Stimulated activated CD4-positive, alpha-beta T cell treated with anti-CD3 and anti-CD28 coated beads, Interleukin-1b, Interleukin-23, amount 100 ng/mL, for 48 hours (primary cell): ENCODE measurements at places on chromosomes 3 and 15.

GRCh38 chr15:29270169-29270955, 740 bp upstream of the NSMCE3 start:
- DNase-seq: no peak

GRCh38 chr15:98914626-98915025, 93.0 kb downstream of the PGPEP1L start:
- no peak for DNase-seq

- DNase-seq: peak; percentile 74
Measured at GRCh38 chr3:30643763-30644462, 37.5 kb downstream of the TGFBR2 start.

DNA sequence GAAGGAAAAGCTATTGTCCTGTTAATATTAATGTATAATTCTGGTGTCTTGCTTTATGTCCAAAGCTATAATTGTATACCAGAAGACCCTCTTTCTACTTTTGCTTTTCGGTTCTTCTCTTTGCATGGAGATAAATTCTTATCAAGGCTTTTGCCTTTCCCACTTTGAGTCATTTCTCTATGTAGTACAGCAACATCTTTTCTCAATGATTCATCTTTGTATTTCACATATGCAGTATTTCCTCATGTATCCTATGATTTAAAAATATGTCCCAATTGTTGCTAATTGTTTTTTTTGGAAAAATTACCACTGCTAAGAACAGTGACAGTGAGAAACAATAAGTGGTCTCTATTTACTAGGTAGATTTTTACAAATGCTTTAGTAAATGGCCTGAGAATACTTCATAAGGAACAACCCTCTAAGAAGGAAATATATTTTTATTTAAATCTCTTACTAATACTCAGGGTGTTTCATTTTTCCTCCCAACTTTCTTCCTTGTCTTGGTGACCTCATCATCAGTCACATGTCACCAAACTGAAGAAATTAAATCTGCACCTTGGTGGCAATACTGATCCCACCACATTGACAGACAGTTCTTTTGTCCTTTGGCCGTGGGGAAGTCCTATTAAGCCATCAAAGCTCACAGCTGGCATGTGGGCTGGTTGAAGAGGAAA, 290.6 kb downstream of the SATB1 start:
- no peak for DNase-seq

GRCh38 chr3:169362868-169363267, 300.6 kb downstream of the MECOM start:
- no peak for DNase-seq

DNA sequence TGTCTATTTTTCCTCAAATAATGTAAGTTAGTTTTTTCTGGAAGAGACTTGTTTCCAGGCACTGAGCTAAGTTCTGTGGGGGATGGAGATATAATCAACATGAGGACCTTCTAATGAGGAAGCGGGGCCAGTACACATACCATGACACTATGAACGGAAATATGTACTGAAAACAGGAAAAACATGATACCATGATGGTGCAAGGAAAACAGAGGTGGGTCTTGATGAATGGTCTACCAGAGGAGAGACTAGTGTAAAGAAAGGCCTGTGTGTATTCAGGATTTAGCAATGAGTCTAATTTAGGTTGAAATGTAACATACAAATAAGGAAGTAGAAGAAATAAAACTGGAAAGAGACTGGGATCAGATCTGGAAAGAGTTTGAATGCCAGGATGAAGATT, 38.9 kb upstream of the TPRG1 start:
- DNase-seq: no peak

- DNase-seq: no peak
Measured at GRCh38 chr3:159252772-159253384, 451.0 kb downstream of the MFSD1 start.

DNA sequence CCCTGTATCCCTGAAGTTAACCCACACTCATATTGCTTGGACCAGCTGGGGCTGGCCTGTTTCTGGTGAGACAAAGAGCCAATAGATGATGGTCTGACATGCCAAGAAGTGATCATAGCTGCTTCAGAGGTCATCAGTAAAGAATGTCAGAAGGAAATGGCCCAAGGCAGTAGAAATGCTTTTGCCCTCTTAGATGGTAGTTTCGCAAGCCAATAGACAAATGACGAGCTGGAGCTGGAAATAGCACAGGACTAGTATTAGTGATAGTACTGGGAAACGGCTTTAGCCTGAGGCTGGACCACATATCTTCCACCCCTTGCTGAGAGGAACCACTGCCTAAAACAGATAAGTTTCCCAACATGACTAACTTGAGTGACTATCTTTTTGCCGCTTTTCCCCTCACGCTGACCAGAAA, 176.1 kb upstream of the THBS1 start:
- no peak for DNase-seq

- DNase-seq: no peak
Measured at GRCh38 chr3:134344560-134344959, 29.7 kb downstream of the AMOTL2 start.

DNA sequence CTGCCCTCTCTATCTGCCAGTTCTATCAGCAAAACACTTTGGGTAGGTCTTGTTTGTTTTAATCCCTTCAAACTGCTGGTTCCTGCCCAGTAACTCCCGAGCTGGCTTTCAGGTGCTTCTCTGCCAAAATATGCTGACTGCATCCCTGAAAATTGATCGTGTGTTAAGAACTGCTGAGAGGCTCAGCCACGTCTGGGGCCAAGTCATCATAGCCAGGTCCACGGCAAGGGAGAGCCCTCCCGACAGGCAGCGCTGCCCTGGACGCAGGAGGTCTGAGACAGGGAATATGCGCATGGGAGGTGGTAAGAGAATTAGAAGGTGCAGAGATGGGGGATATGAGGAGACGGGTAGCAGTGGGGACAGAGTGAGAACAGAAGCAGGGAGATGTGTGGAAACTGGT, 179.7 kb upstream of the TOPAZ1 start:
- no peak for DNase-seq

DNA sequence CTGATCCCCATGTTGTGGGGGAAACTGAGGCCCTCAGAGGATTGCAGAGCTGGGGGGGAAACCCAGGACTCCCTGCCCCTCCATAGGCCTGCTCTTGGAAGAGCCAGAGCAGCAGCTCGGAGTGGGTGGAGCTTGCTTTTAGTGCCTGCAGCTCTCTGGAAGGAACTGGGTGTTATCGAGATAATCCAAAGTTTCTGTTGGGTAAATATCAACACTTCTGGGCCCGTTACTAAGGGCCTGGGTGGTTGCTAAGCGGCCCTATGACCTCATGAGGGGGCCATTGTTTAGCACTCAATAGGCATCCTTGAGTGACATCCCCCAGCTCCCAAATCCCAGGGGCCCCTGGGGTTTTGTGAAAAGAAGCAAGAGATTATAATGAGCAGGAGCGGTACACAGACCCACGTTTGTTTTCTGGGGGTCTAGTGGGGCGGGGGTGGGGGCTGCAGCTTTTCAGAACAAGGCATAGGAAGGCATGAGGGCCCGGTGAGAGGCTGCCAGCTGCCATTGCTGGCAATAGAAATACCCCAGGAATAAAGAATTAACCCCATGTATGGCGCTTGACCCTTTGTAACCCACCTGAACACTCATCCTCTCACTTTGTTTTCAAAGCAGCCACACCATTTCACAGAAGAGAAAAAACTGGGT, 48.3 kb upstream of the ATP2B2 start:
- no peak for DNase-seq

- DNase-seq: peak; percentile 68
Measured at GRCh38 chr15:44712346-44713005, 1.2 kb downstream of the B2M start.

DNA sequence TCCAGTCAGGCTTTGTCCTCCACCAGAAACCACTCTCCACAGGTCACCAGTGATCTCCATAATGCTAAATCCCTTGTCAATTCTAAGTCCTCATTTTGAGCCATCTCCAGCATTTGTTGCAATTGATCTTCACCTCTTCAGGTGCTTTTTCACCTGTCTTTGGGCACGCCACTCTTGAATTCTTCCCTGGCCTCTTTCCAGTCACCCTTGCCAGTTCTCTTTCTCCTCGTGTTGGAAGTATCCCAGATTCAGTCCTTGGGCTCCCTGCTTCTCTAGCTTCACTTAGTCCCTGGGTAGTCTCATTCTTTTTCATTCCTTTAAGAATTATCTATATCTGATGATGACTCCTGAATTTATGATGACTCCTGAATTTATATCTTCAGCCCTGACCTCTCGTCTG, 37.5 kb downstream of the MAPK6 start:
- DNase-seq: no peak

- DNase-seq: no peak
Measured at GRCh38 chr3:108008931-108009639, 81.7 kb downstream of the CD47 start.

- no peak for DNase-seq
Measured at GRCh38 chr3:72782521-72782920, 65.7 kb downstream of the SHQ1 start.

DNA sequence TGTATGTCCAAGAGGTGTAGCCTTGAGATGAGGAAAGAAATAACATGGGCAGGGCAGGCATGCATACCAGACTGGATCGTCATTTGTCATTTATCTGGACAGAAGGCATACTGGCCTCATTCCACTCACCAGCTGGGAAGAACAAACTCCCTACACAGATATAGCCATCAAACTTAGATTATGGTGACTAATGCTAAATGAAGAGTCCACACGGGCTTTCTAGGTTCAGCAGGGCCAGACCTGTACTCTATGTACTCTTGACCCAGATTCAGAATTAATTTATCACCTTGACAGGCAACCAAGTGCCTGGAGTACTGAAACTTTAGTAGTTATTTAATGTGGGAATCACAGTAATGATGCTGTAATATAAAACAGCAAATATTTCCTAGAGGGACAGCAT, 164.3 kb upstream of the IL12A start:
- no peak for DNase-seq

DNA sequence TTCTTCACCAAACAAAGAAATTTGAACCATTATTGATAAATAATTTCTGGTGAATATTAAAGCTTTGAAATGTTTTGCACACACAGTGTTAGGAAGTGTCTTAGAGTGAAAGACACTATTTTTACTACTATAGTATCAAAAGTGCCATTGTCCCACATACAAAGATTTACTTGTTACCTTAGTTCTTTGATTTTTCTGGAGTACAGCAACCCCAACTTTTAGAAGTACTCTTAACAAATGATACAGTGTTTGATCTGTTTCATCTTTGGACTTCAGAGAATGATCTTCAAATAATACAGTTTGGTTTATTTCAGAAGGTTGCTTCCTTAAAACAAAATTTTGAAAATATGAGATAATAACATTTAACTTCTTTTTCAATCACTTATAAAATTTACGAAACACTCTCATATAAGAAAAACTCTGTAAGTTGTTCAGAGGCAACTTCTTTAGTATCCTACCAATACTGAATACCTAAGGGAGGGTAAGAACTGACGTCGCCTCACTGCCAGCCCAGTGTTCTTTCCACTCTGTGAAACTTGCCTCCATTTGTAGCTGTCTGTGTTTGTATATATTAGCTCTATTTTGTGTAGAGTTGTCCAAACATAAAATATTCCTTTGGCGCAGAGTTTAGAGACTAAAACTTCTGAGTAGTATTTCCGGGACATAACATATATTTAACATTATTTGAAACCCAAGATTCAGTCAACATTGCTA, 464.2 kb downstream of the LPP start:
- no peak for DNase-seq

DNA sequence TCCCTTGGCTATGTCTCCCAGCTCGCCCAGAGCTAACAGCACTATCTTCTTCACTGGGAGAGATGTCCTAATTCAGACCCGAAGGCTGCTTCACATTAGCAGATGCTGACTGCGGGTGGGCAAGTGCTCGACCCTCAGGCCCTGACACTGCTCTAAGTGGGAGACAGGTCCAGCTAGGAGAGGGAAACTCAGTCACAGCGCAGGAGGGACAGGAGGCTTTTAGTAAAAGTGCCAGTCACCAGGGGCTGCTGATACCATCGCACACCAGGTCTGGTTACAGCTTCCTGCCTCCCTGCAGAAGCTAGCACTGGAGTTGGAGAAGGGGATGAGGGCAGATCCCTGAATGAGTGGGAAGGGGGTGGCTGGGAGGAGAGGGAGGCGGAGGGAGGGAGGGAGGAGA, 365.8 kb upstream of the RGMA start:
- DNase-seq: no peak

- DNase-seq: no peak
Measured at GRCh38 chr15:51758645-51759044, 7.2 kb downstream of the TMOD2 start.

DNA sequence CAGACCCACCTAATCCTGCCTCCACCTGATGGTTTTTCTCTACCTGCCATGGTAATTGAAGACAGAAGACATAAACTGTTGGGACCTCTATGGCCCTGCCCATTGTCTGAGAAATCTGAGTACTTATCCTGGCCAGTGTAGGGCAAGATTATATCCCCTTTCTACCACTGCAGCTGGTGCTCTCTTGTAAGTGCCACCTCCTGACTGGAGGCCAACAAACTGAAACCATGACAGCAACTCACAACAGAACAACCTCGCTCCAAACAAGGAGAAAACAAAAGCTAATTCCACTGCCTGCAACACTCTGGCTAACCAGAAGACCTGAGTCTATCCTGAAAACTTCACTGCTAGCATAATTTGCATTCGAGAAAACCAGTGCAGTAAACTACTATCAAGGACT, 82.9 kb downstream of the CLDN1 start:
- DNase-seq: no peak

DNA sequence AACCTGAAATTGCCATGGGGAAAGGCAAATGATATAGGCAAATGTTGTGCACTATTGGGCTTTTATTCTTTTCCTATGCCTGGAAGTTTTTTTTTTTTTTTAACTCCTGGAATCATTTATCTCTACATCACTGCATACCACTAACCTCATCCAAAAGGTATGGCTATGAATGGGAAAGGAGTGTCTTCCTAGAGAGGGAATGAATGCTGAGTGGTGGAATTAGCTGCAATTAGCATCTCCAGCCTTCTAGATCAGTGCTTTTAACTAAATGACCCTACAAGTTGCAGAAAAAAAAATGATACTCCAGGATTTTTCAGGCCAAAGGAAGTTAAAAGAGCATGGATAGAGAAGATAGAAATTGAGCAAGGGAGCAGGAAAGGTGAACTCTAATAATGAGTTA, 429.8 kb upstream of the PDZRN3 start:
- DNase-seq: no peak

DNA sequence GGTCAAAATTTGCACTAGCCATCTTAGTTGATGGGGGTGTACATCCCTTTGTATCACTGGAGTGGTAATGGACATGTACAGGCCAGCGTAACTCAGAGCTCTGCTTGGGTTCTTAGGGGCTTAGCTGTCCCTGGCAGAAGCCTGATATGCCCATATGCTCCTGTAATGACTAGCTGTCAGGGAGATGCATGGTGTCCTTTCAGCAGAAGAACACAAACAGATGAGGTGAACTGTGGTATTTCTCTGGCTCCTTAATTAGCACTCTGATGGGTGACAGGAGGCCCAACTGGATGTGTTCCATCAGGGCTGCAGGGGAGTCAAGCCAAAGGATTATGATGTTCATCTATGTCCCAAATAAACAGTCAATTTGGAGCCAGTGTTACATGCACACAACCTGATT, 774.5 kb downstream of the AGBL1 start:
- DNase-seq: no peak

DNA sequence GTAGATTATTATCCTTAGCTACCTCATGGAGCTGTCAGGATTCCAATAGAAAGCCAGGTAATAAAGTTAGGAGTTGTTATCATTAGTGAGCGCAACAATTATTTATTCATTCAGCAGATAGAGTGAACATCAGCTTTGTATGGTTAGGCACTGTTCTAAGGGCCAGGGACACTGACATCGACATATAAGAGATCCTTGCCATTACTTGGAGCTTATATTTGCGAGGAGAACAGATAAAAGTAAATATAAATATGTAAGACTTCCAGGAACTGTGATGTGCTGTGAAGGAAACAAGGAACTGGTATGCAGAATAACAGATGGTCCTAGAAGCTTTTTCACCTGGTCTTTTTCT, 473 bp downstream of the LSM3 start:
- no peak for DNase-seq
